NCI-H2081 treated with DMSO at 0.1 percent for 48 hours (cell line): ENCODE measurements at places on chromosomes 6 and 20.

DNA sequence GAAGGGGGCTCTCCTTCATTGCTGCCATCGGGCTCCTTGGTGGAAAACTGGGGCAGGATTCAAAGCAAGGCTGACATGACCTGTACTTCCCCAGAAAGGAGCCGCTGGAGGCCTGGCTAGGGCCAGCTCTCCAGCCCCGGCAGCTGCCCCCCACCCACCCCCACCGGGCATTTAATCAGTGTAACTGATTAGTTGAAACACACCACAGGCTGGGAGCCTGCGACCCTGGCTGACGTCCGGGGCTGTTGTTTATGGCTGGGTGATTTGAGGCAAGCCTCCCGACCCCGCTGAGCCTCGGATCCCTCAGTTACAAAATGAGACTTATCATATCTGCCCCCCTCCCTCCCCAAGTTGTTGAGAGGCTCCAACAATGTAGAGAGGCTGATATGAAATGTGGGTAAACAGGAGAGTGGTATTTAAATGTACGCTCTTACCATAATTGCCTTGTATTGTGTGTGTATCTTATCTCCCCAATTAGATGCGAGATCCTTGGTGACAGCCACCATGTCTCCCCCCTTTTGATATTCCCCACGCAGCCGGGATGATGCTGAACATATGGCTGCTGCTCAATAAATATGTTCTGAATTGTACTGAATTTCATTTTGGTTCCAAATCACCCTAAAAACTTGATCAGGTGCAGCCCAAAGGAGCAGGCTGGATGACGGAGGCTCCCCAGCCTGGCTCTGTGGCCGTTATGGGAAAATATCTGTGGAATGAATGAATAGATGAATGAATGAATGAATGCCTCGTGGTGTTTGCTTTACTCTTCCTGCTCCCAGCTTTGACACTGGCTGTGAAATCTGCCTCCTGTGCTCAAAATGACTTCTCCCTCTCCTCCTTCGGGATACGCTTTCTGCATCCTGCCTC is 31.8 kb upstream of the APCDD1L start:
- no peak for DNase-seq

DNA sequence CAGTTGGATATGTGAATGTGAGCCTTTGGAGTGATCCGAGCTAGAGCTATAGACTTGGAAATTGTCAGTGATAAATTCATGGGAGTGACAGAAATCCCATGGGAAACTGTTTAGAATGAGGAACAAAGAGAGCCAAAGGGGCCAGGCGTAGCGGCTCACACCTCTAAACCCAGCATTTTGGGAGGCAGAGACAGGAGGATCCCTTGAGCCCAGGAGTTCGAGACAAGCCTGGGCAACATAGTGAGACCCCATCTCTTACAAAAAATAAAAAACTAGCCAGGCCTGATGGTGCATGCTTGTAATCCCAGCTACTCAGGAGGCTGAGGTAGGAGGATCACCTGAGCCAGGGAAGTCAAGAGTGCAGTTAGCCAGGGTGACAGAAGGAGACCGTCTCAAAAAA is 39.3 kb upstream of the SOX4 start:
- no peak for DNase-seq

GRCh38 chr6:122035173-122035572 is 364.3 kb upstream of the HSF2 start:
- DNase-seq = no peak

DNA sequence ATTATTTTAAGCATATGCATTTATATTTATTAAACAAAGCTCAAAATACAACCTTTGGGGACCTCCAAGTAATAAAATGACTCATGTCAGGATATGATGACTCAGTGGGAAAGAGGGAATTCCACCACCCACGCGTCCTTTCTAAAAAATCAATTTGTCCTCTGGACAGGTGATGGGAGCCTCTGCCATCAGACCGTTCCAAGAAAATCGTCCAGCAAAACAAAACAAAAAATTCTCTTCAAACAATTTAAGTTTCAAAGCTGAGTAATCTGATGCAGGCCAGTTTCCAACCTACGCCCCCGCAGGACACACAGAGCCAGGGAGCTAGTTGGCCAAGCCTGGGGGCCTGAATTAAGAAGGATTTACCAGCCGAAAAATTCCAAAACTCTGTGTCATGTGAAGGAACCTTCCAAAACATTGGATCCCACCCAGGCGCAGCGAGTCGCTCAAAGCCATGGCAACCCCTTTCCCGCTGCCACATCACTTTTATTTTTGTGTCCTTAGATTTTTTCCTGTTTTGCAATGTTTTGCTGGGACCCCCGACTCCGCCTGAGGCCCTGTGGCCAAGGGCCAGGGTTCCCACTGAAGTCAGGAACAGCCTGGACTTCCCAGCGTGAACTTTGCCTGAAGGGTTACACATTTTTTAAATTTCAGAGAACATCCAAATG is 95.3 kb downstream of the NFATC2 start:
- no peak for DNase-seq

DNA sequence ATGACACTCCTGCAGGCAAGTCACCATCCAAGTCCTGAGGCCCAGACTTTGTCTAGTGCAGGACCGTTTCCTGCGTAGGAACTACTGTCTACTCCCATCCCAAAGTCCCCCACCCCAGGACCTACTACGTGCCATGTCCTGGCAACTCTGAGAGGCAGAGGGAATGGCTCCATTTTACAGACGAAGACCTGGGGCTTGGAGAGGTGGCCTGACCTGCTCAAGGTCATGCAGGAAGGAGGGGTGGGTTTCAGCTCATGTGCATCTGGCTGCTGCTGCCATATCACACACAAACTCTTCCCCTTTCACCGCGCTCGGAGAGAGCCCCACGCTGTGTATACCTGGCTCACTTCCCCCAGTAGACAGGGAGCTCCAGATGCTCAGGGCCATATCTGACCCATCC is 1.2 kb upstream of the NOL4L start:
- no peak for DNase-seq

DNA sequence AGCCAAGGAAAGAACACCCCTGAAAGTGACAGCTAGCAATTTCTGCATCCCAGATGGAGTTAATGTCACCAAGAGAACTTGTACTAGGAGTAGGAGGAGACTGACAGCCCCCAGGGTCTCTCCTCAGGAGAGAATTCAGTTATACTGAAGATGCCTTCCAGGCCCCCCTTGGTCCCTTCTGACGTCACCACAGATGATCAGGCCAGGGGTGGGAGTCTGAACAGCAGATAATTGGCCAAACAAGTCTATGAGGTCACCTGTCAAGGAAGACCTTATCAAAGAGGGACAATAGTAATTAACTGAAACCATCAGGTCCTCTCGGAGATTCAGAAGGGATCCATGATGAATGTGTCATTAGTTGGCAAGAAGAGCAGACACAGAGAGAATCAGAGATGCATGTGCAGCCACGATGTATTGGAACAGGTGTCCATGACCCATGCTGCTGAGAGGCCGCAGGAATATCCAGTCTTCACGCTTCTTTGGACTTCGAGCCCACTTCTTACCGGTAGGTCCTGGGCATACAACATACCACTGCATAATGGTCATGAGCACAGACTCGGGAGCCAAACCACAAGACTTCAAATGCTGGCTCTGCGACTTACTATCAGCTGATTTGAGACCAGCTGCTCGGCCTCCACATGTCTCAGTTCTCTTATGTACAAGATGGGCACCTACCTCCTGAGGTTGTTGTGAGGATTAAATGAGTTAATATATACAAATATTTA is 10.2 kb downstream of the TRIM10 start:
- no peak for DNase-seq

GRCh38 chr6:155004576-155005372 is 9.7 kb downstream of the TIAM2 start:
- DNase-seq = no peak

- DNase-seq = no peak
Measured at GRCh38 chr20:4099905-4100675, 84.7 kb upstream of the RNF24 start.

- no peak for DNase-seq
Measured at GRCh38 chr20:4787820-4788219, 66.1 kb downstream of the PRND start.

- DNase-seq = no peak
Measured at GRCh38 chr6:34864007-34864406, 23.8 kb downstream of the TAF11 start.

GRCh38 chr20:45318948-45319347 is 10.8 kb upstream of the MATN4 start:
- DNase-seq = no peak

DNA sequence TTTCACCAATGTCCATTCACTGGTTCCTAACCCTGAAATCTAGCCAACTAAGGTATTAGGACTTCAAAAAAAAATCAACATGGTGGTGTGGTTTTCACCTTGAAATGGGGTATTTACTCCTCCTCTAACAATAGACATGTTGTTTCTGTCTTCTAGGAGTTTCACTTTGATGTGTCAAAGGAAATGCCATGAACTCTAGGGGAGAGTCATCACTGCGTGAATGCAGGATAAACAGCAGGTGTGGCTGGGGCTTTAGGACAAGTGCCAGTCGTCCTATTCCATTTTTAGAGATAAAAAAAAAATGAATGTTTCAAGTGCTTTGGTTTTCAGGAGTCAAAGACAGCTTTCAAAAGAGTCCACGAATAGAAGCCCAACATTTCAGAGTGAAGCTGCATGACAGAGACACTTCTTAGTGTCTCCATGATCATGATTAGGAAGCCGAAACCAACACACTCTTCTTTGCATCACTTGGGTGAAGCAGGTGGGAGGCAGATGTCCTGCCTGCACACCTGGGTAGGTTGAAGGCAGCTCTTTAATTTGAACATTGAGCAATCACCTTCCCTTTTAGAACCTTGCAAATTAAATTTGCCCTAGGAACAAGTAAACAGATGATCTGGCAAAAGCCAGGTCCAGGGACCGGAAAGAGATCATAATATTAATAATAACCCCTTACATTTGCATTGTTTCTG is 328.5 kb upstream of the PRDM1 start:
- DNase-seq = no peak

GRCh38 chr20:7108929-7109328 is 341.4 kb downstream of the BMP2 start:
- no peak for DNase-seq

- DNase-seq = no peak
Measured at GRCh38 chr6:79718509-79719247, 87.5 kb downstream of the SH3BGRL2 start.
